KBM-7 (cell line): ENCODE measurements at places on chromosomes 2 and 18.

GRCh38 chr2:170449034-170449433 is 266.1 kb upstream of the SP5 start:
- no peak for DNase-seq

GRCh38 chr2:217941339-217941738 is 61.5 kb downstream of the TNS1 start:
- no peak for DNase-seq

DNA sequence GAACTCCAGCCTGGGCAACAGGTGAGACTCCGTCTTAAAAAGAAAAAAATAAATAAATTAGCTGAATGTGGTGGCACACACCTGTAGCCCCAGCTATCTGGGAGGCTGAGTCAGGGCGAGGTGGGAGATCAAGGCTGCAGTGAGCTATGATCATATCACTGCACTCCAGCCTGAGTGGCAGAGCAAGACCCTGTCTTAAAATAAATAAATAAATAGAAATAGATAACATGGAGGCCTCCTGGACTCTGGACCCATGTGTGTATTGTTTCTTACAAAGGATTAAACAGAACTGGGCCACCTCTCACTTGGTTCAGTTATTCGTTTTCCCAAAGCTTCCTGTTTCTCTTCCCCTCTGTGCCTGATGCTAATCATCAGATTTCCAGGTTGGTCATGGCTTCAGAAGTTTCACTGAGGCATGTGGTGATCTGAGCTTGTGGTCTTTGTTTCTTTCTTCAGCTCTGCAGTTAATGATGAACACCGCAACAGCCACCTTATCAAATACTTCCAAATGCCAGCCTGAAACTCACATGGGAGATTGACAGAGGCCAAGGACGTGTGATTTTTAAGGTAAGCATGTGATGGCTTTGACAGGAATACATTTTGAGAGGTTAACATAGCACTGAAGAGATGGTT is 83.3 kb upstream of the MAP4K4 start:
- DNase-seq, result no peak

- no peak for DNase-seq
Measured at GRCh38 chr2:163341426-163341825, 394.4 kb downstream of the FIGN start.

GRCh38 chr2:59575191-59575590 is 978.3 kb downstream of the BCL11A start:
- DNase-seq, result peak; percentile 80

DNA sequence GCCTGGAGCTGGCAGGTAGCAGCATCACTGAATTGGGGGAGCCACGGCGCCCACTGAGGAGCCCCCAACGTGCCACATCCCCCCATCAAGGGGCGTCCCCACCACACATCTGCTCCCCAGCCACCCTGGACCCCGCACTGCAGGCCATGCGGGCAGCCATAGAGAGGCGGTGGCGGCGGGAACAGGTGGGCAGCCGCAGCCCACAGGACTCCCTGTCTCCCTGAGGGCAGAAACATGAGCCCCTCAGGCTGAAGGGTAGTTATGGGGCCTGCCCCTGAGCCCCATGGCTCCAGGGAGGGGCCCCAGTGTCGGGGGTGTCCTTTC is 26.6 kb downstream of the CROCC2 start:
- no peak for DNase-seq

DNA sequence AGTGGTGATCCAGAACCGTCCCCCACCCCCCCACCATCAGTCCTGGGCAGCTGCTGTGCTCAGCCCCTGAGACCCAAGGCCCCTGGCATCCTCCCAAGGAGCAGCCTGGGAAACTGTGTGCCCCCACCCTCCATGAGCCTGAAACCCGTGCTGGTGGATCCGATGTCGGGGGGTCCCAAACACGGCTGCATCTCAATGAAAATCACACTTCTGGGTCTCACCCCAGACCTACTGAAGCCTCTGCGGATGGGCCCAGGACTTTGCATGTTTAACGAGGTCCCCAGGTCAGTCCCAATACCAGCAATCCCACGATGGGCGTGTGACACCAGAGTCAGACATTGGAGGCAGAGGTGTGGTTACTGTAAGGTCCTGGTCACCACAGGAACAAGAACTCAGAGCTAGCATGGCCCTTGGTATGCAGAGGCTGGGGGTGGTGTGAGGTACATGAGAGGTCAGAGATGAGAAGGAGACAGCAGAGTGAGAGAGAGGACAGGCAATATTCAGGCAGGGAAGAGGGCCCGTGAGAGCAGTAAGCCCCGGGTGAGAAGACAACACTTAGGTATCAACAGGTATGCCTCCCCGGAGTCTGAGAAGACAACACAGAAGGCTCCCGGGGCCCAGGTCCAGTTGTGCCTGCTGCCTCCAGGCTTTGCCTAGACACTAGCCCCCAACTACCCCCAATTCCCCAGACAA is 32.6 kb downstream of the MRPL35 start:
- DNase-seq, result no peak

DNA sequence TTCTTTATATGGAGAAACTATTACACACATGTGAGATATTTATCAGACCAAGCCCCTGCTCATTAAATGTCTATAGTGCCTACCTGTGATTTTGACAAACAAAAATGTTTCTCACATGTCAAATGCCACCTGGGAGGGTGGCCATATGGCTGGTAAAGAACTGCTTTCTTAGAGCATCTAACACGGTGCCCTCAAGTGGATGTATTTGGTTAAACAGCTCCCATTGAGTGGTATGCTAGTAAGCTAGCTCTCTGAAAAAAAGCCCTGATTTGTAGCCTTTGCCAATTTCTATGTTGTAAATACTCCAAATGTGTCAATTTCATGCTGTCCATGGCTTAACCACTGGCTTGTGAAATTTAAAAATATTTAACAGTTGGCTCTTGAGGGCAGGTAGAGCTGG is 94.6 kb downstream of the PMAIP1 start:
- DNase-seq, result no peak

DNA sequence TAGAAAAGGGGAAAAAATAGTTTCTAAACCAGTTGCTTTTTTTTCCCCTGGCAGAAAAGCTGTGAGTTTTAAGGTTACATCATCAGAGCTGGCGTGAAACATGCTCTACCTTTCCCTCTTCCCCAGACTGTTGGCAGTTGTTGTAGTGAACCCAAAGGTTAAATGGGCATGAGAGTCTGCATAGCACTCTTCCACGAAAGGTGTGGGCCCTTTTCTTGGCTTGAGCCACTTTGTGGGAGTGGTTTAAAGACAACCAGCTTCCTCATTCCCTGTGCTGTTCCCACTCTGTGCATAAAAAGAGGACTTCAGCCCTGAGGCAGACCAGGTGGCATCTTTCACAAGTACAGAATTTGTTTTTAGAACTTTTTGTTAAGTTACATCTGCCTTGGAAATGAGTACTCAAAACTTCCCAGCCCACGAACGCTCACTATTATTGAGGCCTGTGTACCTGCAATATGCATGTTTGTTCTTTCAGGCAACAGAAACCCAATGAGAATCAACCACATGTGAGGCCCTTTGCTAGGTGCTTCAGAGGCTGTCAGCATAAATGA is 243.8 kb downstream of the BABAM2 start:
- peak; percentile 62 for DNase-seq

DNA sequence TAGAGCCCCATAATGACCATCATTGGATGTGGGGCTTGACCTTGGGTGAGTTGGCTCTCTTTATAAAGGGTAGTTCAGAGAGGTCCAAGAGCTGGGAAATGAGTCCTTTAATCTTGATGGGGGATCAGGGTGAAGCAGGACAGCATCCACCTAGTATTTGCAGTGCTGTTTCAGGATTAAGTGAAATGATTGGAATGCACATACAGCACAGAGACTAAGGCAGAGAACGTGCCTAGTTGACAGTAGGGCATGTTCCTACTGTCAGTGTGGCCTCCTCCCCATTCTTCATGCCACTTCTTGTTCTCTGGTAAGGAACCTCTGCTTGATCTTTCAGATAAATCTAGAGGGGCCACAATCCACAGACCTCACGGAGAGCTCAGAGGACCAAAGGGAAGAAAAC is 78.9 kb downstream of the TRIM43 start:
- DNase-seq, result no peak

DNA sequence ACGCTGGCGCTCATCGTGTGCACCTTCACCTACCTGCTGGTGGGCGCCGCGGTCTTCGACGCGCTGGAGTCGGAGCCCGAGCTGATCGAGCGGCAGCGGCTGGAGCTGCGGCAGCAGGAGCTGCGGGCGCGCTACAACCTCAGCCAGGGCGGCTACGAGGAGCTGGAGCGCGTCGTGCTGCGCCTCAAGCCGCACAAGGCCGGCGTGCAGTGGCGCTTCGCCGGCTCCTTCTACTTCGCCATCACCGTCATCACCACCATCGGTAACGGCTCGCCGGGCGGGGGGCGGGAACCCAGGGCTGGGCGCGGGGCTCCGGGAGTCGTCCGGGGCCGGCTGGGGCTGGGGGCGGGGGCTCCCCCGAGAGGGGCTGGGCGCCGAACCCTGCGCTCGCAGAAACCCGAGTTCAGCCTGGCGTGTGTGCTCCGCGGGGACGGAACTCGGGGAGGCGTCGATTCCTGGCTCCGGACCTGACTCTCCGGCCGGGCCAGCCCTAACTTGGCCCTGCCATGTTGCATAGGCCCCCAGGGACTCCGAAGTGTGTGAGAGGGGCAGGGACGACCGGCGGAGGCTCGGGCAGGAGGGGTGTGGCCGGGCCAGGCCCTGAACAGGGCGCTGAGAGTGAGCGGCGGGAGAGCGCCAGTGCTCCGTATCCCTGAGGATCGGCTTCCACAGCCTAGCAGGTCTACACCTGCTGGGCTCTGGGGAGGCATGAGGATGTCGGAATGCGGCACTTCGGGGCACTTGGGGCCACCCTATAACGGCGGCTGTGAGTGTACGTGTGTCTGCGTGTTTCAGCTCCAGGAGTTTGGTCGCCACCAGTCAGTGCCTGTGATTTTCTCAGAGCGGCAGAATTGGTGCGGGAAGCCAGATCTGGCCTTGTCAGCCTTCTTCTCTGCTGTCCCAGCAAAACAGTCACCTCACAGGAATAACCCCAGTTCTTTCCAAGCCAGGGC is 651 bp downstream of the KCNK3 start:
- no peak for DNase-seq

GRCh38 chr2:98282109-98282508 is 64.1 kb upstream of the CNGA3 start:
- DNase-seq, result no peak

- DNase-seq, result peak; percentile 48
Measured at GRCh38 chr2:70995426-70995729, 705 bp upstream of the TEX261 start.

DNA sequence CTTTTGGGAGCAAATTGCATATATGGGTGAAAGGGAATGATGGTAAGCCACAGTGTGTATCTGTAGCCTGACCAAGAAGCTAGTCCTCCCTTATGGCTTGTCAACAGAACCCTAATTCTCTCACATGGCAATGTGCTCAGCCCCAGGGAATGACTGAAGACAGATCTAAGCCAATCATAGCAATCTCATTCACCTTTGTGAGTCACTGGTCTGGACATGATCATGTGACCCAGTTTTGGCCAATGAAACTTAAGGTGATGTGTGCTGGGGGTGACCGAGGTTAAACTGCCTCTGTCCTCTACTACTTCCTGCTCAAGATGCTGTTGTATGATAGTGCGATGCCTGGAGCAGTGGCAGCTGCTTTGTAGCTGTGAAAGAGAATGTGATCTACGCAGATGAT is 491.2 kb upstream of the HS6ST1 start:
- DNase-seq, result no peak

GRCh38 chr2:134670955-134671354 is 47.8 kb downstream of the TMEM163 start:
- DNase-seq, result peak; percentile 17

GRCh38 chr18:63292831-63293683 is 26.5 kb downstream of the BCL2 start:
- DNase-seq, result peak; percentile 42

GRCh38 chr2:7692657-7693161 is 775.5 kb downstream of the RNF144A start:
- no peak for DNase-seq

DNA sequence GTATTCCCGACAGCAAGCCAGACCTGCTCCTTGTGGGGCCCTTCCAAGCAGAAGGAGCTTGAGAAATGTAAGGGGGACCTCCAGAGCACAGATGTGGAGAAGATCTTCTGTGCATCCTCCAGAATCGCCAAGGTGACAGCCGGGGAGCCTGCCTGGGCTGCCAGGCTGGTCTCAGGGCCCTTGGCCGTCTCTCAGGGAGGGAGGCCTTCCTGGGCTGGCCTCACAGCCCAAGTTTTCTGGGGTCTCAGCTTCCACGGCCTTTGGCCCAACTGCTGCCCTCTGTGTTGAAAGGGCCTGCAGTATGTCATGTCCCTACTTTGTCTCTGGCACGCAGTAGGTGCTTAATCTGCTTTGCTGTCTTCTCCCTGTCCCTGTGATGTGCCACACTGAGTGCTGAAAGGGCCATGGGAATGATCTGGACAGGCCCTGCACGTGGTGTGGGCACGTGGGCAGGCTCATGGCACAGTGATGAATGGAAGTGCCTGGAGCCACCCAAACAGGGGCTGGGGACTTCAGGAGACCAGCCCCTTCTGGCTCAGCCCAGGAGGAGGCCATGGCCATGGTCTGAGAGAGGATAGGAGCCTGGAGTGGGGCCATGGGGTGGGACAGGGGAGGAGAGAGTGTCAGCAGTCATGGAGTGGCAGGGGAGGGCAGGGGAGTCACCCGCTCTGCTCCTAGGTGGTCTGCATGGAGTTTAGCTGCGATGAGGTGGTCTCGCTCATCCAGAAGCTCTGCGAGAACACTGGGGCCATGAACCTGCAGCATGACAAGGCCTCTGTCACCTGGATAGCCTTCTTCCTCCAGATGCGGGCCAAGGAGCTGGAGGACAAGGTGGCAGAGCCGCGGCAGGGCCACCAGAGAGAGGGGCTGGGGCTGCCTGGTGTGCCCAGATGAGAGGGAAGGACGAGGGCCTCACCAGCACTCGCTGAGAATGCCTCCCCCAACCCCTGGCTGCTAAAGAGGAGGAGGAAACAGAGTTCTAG is 35.4 kb downstream of the HJURP start:
- no peak for DNase-seq

DNA sequence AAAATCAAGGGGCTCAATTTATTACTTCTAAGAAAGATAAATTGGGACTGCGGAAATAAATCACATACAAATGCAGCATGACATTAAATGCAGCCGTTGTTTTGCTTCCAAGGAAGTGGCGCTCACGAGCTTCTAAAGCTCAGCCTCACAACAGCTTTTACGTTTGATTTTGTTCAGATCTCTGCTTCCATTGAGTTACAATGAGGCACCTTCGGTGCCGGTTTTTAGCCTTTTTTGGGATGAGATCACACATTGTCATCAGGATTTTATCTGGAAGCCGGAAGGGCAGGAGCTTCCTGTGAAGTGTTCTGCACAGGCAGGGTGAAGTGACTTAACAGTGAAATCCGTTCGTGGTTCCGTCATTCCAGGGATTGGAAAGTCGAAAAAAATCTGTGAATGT is 209.8 kb downstream of the DCDC2C start:
- no peak for DNase-seq
